ENCODE measurements at places on chromosomes 6 and 20.

GRCh38 chr6:69289689-69290495 lies 506.9 kb downstream of the LMBRD1 start:
- DNase-seq = no peak

- DNase-seq = no peak
Observed at GRCh38 chr6:17580518-17581048, 19.5 kb upstream of the FAM8A1 start.

GRCh38 chr6:104159045-104159618 lies 700.6 kb downstream of the HACE1 start:
- DNase-seq = no peak

GRCh38 chr6:110712238-110712637 lies 103.0 kb downstream of the CDK19 start:
- DNase-seq = no peak

GRCh38 chr6:5567890-5568289 lies 306.6 kb downstream of the FARS2 start:
- no peak for DNase-seq

DNA sequence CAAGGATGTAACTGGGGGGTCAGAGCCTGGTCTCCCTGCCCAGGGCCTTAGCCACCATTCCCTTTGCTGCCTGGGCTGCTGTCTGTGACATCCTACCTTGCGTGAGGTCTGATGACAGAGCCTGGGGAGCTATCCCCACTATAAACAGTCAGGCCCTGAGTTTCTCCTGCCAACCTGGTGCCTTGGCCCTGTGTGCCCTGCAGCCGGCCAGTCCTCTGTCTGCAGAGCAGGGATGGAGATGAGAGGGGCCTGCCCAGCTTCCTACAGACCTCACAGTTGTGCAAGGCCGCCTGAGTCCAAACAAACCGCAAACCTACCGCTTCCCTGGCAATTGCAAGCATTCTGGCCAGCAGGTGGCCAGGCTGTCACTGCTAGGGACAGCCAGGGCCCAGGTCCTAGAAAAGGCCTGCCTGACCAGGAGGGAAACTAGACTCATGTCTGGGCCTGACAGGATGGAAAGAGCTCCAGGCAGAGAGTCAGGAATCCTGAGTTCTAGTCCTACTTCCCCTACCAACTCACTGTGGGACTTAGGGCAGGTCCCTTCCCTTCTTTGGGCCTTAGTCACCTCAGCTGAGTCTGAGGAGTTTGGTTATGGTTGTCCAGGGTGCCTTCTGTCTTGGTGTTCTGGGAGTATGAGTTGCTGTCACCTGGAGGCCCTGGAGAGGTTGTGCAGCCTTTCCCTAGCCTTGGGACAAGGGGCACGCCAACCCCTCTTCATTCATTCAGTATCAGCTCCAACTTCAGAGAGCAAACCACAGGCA lies 86.2 kb downstream of the VEGFA start:
- peak; percentile 12 for DNase-seq

DNA sequence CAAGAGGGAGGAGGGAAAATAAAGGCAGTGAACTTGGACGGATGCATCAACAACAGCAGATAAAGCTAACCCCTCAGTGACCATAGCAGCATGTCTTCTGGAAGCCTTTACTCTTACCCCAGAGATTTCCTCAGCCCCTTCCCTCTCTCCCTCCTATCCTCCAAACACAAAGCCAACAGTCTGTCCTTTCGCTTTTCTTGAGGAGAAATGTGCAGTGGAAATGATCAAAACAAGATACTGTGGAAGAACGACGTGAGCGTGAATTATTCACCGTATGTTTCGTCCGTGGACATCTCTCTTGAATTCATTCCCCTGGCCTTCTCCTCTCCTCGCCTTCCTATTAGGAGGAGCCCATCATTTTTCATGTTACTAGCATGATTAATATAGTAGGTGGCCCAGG lies 8.5 kb downstream of the NRN1 start:
- no peak for DNase-seq

DNA sequence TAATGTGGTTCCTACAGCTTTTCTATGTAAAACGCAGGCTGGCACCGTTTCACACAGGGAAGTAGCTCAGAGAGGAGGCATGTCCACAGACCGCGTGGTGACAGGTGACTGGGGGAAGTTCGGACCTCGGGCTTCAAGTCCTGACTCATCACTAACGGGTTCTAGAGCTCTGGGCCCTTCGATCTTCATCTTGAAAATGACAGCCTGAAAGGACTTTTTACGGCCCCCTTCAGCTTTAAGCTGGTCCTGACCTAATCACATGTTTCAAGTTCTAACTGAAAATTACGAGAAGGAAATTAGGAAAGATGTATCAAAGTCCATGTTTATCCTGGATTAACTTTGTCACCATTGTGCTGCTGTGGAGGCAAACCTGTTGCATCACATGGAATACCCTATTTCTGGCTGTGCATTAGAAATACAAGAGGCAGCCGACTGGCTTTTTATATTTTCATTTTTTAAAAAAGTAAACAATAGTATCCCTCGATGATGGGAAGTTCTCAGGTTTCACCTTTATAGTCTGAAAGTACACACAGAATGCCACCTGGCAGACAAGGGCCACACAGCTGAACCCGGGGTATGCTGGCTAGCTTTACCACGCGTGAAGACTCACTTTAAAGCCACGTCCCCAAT lies 2.0 kb downstream of the MAN1A1 start:
- no peak for DNase-seq

- no peak for DNase-seq
Observed at GRCh38 chr6:108781419-108782100, 66.7 kb upstream of the ARMC2 start.

DNA sequence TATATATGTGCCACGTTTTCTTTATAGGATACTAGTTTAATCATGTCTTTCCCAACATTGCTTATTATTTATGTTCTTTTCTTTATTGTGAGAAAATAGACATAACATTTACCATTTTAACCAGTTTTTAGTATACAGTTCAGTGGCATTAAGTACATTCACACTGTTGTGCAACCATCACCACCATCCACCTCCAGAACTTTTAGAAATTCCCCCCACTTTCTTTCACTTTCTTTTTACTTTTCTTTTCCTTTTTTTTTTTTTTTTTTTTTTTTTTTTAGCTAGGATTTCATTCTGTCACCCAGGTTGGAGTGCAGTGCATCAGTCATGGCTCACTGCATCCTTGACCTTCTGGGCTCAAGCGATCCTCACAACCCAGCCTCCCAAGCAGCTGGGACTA lies 18.5 kb downstream of the RBCK1 start:
- DNase-seq = no peak

DNA sequence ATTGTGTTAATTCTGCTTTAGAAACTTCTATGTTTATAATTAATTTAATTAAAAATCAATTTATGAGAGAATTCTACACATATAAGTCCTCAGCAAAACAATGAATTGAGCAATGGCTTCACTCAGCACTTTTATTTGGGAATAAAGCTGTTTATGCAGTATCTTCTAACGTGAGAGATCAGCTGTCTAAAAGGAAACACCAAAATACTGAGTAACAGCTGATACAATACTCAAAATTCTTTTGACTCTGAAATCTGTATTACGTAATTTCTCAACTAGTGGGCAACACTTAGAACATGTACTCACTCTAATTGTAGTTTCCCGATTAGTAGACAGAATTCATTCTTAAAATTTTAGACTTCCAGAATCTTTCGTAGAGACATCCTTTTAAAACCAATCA lies 49.8 kb downstream of the MAP3K7 start:
- DNase-seq = no peak

DNA sequence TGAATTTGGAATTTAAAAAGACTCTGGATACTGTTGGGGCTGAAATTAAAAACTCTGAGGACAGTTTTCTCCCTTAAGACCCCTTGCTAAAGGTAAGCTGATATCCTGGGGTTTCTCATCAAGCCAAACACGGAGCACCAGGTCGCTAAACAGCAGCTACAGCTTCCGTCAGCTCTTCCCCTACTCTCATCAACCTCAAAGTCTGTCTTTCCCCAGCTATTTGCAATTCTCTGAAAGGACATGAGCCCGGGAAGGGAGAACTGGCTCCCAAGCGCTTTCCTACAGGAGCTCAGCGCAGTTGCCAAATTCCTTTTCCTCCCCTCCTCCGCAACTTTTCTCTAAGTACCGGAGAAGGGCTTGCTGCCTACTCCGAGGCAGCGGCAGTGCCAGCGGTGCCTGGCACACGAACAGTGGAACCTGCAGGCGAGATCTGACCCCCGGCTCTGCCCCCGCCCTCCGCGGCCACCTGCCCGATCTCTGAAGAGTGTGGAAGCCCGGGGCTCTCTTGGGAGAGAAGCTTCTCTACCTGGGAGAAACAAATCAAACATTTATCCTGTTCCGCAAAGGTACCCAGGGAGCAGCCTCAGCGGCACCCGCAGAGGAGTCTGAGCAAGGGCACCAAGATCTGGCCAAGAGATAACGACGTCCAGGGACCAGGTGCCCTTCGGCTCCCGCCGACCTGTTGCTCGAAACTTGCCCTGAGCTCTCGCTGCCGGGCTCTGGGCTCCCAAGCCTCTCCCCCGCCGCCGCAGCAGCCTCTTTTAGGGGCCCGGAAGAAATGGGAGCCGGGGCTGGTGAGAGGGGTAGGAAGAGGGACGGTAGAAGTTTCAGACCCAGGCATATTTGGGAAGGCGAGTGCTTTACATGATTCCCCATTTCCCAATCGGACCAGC lies 2.2 kb downstream of the CBLN4 start:
- DNase-seq = no peak

GRCh38 chr6:85068221-85068620 lies 303.8 kb upstream of the TBX18 start:
- no peak for DNase-seq

GRCh38 chr6:35955071-35955470 lies 34.2 kb upstream of the SRPK1 start:
- no peak for DNase-seq

- DNase-seq = peak; percentile 28
Observed at GRCh38 chr6:117449549-117450439, 24.1 kb upstream of the ROS1 start.

DNA sequence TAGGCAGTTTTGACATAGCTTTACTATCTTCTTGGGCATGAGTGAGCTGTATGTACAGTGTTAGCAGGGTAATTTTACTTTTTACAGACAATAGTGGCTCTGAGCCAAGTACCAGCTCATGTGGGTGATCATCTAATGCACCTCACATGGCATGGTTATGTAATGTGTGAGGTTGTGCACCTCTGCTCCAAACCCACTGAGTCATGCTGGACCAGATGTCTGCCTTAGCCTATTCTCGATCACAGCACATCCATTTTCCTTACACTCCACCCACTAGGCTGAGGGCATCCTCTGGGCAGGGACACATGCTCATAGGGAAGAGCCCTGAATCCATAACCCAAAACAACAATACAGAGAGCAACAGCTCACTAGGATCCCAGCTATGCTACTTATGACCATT lies 71.6 kb upstream of the FBXL4 start:
- DNase-seq = no peak

- DNase-seq = no peak
Observed at GRCh38 chr6:133764008-133764753, 124.7 kb upstream of the TCF21 start.

- DNase-seq = no peak
Observed at GRCh38 chr6:20632696-20633095, 98.4 kb downstream of the CDKAL1 start.

DNA sequence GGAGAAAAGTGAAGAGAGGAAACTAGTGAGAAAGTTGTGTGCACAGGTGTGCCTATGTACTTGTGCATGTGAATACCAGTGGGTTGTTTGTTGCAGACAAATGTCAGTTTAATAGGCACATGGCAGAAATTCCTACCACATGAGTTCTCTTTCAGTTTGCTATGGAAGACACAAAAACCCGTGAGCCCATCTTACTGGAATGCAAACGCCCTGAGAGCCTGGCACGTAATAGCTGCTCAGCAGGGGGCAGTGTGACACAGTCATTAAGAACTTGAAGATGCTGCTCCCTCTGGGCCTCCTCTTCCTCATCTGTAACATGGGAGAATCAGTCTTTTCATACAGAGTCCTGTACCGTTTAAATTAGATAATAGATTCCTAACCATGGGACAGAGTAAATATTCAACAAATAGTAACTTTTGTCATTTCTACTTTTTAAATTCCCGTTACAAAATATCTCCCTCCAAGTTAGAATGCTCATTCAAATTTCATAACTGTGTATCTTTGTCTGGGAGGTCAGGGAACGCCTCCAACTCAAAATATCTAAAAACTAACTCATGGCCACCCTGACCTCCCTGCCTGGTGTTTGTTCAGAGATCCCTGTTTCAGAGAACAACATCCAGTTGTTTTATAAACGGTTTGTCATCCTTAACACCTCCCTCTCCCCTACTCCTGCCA lies 802.9 kb downstream of the MAFB start:
- peak; percentile 36 for DNase-seq

DNA sequence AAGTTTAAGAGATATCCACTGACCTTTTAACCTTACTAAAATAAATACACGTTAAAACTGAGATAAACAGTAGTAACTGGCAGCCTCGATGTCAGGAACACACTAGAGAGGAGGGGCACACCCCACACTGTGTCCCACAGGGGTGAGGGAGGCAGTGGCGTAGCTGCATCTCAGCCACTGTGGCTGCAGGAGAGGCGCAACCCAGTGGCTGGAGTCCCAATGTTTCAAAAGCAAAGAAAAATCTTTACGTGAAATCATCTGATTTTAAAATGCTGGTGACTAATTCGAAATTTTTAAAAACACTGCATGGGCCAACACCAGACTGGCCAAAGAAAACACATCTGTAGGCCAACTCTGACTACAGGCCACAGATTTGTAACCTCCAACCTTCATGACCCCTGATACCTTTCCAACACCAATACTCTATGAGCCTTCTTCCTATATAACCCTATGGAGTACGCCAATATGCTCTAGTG lies 54.7 kb downstream of the TRAM2 start:
- no peak for DNase-seq

GRCh38 chr6:46760925-46761324 lies 14.2 kb downstream of the ANKRD66 start:
- DNase-seq = no peak

- DNase-seq = no peak
Observed at GRCh38 chr6:137365707-137366437, 128.3 kb downstream of the OLIG3 start.

- DNase-seq = peak; percentile 68
Observed at GRCh38 chr6:47097092-47097945, 55.2 kb upstream of the ADGRF1 start.

GRCh38 chr6:81362246-81362645 lies 390.2 kb downstream of the TENT5A start:
- DNase-seq = no peak

DNA sequence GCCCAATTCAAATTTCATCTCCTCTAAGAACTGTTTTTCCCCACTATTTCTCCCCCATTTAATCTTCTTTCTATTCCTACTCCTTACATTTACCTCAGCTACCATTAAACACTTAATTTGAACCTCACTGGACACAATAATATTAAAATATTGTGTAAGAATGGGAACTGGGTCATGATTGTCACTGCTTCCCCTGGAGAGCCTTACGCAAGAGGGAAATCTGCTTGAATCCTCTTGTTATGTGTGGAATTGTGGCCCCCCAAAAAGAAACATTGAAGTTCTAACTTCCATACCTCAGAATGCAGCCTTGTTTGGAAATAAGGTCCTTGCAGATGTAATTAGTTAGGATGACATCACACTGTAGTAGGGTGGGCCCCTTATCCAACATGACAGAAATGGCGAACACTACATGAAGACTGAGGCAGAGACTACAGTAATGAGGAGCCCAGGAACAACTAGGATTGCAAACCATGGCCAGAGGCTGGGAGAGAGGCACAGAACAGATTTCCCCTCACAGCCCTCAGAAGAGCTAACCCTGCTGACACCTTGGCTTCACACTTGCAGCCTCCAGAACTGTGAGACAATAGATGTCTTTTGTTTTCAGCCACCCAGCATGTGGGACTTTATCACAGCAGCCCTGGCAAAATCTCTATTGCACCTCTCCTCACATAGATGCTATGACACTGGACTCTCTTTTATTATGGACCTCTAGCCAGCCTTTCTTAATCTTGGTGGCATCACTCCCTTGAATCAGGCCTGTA lies 29.9 kb downstream of the HIVEP2 start:
- no peak for DNase-seq

Data from NCI-H460 (cell line).